ENCODE measurements at places on chromosomes 11 and 22.

DNA sequence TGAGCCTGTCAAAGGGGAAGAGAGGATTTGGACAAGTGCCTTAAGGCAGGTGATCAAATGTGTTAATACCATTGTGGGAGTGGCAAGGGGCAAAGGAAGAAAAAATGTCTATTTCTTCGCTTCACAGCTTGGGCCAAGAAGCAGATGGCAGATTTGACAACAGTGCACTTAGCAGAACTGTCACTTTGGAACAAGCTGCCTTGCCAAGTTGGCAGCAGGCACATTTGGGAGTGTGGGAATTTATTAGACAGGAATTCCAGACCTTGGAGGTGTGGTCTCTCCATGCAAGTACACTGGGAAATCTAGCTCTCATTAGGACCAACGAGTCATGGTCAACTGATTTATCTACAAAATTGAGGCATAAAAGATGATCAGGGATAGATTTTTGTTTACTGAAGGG is 265.1 kb downstream of the NELL1 start:
- DNase-seq: no peak

DNA sequence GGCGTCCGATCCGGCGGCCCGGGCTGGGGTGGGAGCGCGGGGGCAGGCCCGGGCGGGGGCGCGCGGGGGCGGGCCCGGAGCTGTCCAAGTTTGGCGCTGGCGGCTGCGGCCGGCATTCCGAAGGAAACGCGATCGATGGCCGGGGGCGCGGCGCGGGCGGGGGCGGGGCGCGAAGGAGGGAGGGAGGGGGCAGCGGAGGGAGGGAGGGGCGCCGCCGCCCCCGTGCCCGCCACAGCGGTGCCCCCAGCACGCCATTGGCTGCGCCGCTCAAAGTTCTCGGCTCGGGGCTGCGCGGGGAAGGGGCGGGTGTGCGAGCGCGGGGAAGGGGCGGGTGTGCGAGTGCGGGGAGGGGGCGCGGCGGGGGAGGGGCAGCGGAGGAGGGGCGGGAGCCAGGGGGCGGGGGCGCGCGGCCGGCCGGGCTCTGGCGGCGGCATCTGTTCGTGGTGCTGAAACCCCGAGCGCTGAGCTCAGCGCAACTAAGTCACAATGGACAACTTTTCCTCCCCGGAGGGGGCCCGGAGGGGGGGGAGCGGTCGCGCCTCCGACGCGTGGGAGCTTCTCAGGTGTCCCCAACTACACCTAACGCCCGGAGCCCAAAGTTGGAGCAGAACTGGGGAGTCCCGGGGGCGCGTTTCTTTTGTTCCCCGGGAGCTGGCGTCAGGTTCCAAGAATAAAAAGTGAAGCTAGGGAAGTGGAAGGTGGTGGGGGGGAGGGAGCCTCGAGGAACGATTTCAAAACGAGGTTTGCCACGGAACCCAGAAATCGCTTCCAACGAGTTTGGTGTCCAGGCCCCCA is 2.2 kb downstream of the PHF21B start:
- DNase-seq: no peak

- DNase-seq: no peak
Measured at GRCh38 chr22:42367980-42368378, 64.2 kb downstream of the NFAM1 start.

DNA sequence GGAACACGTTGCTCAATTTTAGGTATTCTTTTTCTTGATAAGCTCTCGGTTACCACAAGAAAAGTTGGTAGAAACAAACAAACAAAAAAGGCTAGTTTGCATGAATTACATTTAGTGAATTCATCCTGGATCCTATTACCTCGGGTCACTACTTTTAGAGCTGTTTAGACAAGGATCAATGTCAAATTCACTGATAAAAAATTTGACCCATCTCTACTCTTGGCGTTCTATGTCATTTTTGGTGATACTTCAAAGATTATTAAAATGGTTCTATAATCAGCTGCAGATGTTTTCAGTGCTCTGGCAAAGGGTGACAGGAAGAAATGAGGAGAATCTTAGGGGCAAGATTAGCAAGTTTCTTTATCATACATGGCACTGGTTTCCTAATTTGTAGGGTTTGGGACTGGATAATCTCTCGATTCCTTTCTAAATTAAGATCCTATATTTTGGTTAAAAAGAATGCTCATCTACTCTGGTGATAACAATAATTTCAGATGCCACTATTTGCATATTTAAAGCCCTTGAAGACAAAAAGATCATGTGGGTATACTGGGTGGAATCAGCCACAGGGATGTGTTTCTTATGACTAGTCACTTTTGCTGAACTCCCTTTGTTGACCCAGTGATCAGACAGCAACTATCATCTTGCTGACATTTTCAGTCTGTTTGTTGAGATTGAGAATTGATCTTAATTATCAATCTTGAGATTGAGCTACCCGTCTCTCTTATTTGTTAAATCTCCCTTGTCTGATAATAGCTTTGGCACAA is 442.9 kb downstream of the AASDHPPT start:
- DNase-seq: peak; percentile 13

GRCh38 chr22:38569181-38569971 is 607 bp downstream of the DMC1 start:
- DNase-seq: no peak

DNA sequence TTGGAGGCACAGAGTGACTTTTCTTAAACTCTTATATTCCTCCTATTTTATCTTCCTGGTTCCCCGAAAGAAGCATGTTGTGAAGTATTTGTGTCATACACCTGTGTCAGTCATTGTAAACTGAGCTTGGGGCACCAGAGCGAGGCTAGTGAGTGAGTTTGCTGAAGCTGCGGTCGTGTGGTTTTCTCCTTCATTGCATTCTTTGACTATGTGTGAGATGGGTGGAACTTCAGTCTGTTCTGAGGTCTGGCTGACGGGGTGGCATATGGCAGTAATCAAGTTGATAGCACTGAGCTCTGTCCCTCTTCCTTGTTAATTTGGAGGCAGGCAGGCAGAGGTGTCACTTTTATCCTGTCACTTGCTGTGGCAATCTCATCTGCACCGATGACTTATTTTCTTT is 4.2 kb downstream of the VPS26B start:
- DNase-seq: peak; percentile 86

GRCh38 chr11:116167706-116168458 is 604.9 kb downstream of the BUD13 start:
- no peak for DNase-seq

- DNase-seq: no peak
Measured at GRCh38 chr11:44610186-44610955, 44.9 kb downstream of the CD82 start.

GRCh38 chr11:60864856-60865513 is 2.4 kb upstream of the ZP1 start:
- no peak for DNase-seq

DNA sequence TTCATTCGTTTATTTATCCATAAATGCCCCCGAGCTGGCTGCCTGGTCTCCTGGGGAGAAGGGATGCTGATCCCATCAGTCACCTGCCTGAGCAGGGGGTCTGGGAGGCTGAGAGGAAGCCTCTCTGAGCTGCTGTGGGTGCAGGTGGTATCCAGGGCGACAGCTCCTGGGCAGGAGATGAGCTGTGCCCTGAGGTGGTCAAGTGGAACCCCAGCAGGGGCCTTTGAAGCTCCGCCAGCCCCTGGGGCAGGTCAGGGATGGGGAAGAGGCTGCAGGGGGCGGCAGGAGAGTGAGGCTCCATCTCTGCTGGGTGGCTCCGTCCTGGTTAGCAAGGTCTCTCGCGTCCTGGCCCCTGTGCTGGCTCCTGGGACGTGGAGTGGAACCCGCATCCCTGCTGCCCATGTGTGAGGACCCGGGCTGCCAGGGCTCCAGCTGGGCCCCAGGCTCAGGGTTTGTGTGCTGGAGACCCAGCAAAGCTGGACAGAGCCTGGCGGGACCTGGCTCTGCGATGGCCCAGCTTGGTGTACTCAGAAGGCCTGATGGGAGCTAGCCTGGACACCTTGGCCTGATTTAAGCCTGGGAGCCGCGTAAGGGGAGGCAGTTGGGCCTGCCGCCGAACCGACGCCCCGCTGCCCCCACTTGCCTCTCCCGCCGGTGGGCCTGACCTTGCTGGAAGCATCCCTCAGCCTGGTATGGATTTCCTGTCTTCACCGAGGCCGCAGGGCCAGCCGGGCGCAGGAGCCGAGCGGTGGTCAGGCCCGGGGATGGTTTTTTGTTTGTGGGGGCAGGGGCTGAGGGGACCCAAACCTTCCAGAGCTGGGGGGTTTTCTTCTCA is 44.5 kb downstream of the RTN4R start:
- no peak for DNase-seq

GRCh38 chr11:9957072-9957471 is 293.2 kb downstream of the SWAP70 start:
- DNase-seq: no peak

- no peak for DNase-seq
Measured at GRCh38 chr11:62999156-62999555, 14.4 kb upstream of the SLC22A6 start.

- DNase-seq: no peak
Measured at GRCh38 chr22:48376428-48376827, 1451.2 kb downstream of the BRD1 start.
